ENCODE measurements at places on chromosomes 13 and 19.

GRCh38 chr19:8305798-8306197, 2.4 kb downstream of the CD320 start:
- DNase-seq = no peak

GRCh38 chr13:55062662-55063061, 2034.0 kb downstream of the OLFM4 start:
- no peak for DNase-seq

DNA sequence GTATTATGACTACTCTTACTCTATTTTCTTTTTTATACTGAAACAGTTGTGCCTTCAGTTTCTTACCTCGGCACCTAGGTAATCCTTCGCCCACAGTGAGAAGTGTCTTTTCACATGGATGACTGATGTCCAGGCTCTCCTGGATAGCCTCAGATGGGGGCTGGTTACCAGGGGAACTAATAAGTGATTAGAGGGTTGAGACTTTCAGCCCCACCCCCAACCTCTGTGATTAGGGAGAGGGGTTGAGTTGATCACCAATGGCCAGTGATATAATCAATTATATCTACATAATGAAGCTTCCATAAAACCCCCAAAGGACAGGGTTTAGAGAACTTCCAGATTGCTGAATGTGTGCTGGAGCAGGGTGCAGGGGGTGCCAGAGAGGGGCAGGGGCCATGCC, 43.0 kb upstream of the GPR183 start:
- DNase-seq = no peak

- DNase-seq = no peak
Observed at GRCh38 chr19:43534816-43535761, 2.1 kb downstream of the ZNF575 start.

GRCh38 chr19:45729800-45730290, 851 bp downstream of the FBXO46 start:
- no peak for DNase-seq

DNA sequence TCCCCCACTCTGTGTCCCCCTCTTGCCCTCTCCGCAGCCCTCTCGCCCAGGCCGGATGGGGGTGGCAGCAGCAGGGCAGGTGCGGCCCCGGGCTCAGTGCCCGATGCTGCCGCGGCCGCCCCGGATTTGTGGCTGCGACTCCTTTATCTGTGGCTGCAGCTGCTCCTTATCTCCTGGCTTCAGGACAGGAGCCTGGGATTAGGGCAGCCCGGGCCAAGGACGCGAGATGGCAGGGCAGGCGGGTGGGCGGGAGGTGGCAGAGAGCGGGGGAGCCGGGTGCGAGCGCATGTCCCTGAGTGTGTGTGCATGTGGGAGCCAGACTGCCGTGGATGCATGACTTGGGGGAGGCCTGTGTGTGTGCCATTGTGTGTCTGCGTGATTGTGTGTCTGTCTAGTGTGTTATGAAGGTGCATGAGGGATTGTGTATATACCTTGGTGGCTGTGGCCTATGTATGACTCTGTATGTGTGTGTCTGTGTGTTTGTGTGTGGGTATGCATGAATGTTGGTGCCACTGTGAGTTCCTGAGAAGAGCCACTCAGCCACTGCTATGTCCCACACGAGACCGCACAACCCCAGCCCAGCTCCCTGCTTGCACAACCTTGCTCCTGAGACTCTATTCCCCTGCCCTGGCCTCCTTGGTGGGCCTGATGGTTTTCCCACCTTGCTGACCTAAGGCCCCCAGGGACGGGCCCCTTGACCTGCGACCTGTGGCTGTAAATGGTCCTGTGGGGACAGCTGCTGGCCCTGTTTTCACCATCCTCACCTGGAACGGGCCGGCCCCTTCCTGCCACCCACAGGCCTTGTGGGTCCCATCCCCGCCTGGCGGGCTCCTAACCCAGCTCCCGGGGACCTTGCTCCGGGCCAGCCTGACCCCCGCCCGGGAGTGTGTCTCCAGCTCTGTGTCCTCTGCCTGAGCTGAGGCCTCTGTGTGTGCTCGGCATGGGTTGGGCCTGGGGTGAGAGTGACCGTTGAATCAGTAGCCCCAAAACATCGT, 5.3 kb upstream of the NRTN start:
- DNase-seq = no peak

- no peak for DNase-seq
Observed at GRCh38 chr13:36850790-36851438, 31.9 kb downstream of the RFXAP start.

DNA sequence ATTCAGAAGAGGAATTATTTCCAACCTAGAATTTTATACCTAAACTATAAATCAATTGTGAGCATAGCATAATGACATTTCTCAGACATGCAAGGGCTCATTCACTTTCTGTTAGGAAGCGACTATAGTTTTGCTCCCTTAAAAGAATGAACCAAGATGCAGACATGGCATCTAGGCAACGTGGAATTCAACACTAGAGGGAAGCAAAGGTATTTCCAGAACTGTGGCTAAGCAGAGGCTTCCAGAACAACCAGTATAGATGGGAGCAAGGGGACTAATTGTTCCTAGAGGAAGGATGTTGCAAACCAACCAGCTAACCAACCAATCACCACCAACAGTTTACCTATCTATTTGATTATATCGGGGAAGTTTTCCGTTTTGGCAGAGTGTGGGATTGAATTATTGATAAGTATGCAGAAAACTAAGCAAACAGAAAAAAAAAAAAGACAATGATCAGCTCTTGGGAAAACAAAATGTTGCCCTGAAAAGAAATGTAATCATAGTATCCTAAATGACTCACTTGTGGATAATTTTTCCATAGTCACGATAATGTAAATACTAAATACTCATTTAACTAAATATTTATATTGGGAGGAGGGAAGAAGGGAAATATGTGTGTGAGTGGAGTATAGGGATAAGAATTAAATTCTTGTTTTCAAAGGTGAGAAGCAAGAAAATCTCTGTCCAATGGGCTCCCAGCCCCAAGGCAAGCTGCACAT, 21.1 kb downstream of the ARL11 start:
- no peak for DNase-seq

- no peak for DNase-seq
Observed at GRCh38 chr19:16076958-16077611, 790 bp downstream of the TPM4 start.

Data from stimulated activated CD4-positive, alpha-beta T cell treated with anti-CD3 and anti-CD28 coated beads, Interleukin-1b, Interleukin-23, amount 100 ng/mL, for 24 hours (primary cell).